ENCODE measurements at places on chromosomes 1 and 21.

- DNase-seq, result no peak
These were observed 35.2 kb downstream of the SPEN start for GRCh38 chr1:15882665-15883064.

DNA sequence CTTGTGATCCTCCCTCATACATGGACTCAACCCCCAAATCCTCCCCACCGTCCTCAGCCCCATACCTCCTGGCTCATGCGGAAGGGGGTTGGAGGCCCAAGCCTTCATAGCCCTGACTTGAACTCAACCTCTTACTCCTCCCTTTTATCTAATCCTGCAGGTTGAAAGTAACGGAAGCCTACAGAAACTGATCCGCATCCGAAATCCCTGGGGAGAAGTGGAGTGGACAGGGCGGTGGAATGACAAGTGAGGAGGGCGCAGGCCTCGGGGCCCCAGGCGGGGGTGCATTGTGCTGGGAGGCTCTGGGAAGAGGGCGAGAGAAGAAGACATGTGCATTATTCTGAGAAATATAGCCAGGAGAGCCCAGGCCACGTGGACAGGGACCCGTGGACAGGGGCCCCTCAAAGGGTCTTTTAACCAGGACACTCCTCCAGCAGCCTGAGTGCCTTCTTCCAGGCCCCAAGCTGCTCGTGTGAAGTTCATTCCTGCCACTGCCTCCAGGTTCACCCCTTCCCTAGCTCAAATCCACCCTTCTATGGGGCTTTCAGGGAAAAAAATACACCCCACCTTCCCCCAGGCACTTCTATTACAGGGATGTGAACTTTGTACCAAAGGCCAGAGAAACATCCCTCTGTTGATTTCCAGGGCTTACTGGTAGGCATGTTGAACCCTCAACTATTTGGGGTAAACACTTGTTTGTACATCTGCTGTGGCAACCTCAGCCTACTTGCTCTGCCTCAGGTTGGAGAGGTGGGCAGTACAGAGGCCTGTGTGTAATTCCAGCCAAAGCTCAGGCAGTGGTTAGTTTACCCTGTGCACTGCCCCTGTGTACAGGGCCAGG, 38.6 kb downstream of the CAPN2 start:
- DNase-seq, result no peak

GRCh38 chr1:99268021-99268420, 3.7 kb downstream of the PLPPR4 start:
- DNase-seq, result no peak

GRCh38 chr1:114342376-114342775, 168.6 kb downstream of the TRIM33 start:
- peak; percentile 28 for DNase-seq

GRCh38 chr1:241717975-241718374, 65.9 kb downstream of the WDR64 start:
- DNase-seq, result no peak

DNA sequence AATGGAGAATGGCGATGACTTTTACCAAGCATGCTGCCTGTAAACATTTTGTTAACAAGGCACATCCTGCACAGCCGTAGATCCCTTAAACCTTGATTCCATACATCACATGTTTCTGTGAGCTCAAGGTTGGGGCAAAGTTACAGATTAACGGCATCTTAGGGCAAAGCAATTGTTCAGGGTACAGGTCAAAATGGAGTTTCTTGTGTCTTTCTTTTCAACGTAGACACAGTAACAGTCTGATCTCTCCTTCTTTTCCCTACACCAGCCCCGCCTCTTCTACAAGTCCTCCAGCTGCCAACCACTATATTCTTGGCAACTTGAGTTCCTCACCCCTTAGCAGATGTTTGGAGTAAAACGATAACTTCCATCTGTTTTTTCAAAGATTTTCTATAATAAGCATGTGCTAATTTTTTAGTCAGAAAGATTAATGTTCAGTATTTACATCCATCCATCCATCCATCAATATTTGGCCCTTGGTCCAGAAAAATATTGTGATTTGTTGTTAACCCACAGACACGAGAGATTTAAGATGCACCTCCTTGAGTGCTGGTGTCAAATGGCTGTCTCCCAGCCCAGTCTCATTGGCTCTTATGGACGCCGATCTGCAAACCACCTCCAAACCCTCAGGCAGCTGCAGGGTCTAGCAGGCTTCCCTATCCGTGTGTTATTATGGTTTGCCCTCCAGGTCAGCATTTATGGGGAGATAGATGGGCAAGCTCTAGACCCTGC, 3.8 kb downstream of the DNALI1 start:
- no peak for DNase-seq
